ENCODE measurements at places on chromosomes 3 and 15.

GRCh38 chr3:148077318-148077923 is 620.3 kb upstream of the AGTR1 start:
- no peak for DNase-seq

DNA sequence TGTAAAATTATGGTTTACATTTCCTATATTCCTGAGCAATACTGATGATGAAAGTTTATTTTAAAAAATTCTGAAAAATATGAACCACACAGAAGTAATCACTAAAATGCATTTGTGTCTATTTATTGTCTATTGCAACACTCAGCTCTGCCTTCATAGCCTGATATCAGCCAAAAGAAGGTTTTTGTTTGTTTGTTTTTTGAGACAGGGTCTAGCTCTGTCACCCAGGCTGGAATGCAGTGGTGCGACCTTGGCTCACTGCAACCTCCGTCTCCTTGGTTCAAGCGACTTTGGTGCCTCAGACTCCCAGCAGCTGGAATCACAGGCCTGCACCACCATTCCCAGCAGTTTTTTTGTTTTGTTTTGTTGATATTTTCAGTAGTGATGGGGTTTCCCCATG is 1560.2 kb downstream of the SI start:
- no peak for DNase-seq

GRCh38 chr3:12224181-12225147 is 64.4 kb upstream of the PPARG start:
- DNase-seq, result no peak

GRCh38 chr15:70271422-70272088 is 173.8 kb upstream of the TLE3 start:
- no peak for DNase-seq

GRCh38 chr3:29612536-29612935 is 331.7 kb downstream of the RBMS3 start:
- DNase-seq, result no peak

DNA sequence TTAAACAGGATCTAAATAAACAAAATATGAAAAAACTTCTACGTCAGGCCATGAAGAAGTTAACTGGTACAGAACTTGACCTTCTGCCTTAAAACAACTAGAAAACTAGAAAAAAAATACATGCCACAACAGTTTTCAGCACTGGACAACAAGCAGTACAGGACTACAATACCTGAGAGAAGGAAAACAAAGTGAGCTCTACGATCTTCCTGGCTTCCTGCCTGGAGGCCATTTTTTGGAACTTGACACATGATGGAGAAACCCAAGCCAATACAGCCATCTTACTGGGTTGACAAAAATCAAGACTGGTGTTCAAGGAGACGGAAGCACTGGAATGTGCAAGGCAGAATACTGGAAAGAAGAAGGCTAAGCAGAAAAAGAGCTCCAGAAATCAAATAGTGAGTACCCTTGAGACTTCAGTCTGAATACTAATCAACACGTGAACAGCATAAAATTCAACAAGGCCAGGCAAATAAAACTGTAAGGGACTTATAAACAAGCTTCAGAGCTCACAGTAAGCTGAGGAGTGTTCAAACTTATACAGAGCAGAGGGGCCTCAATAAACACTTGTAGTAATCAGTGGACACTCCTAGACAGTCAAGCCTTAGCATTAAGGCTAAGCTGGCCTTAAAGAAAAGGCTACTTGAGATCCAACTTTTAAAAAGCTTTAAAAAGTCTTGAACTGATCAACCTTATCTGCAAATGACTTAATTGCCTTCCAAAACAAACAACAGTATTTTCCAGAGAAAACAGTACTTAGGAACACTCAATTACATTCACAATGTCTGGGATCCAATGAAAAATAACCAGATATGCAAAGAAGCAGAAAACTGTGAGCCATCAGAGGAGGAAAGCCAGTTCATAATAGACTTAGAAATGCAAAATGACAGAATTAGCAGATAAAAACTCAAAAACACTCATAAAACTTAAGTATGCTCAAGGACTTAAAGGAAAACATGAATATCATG is 63.2 kb downstream of the DLG1 start:
- DNase-seq, result no peak

DNA sequence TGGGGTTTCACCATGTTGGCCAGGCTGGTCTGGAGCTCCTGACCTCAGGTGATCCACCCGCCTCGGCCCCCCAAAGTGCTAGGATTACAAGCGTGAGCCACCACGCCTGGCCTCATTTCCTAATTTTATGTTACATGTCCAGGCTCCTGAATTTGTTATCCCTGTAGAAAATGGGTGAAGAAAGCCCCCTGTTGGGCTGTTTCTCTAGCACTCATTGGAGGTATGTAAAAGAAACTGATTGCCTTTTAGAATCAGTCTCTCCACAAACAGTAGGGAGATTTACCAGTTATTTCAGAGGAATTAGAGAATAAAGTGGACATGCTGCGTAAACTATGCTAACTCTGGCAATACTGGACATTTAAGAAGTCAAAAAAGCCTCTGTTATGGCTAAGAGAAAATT is 364.1 kb upstream of the TBL1XR1 start:
- no peak for DNase-seq

DNA sequence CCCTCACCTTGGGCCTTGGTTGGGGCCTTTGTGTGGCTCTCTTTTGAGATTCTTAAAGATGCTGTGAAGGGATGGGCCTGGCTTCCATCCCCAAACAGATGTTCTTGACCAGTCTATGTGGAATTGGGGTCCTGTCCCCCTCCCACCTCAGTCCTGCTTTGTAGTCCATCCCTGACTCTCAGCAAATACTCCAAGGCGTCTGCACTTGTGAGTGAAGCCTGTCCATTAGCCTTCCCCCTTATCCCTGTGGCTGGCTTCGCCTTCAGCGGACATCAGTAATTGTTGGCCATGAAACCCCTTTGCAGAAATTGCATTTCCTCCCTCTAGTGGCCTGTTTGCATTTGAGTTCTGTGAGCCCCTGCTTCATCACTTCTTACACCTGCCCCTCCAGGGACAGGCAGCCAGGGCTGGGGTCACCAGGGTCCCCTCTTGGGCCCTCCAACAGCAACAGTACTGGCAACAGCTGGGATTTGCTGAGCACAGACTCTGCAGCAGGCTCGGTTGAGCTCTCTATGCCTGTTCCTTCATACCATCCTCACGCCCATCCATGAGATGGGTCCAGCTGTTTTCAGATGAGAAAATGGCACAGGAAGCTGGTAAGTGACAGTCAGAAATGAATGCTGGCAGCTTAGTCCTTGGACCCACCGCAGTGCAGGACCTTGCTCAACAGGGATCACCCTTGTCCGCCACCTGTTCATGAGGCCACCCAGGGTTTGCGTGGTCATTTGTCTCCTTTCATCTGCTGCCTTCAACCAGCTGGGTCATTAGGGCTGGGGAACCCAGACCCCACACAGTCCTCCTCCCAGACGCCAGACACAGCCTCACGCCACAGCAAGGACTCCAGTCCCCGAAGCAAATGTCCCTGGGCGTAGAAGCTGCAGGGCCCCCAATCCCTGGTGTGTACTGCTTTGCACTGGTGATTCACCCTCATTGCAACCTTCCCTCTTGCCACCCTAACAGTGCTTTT is 8.9 kb upstream of the LRRK1 start:
- no peak for DNase-seq

DNA sequence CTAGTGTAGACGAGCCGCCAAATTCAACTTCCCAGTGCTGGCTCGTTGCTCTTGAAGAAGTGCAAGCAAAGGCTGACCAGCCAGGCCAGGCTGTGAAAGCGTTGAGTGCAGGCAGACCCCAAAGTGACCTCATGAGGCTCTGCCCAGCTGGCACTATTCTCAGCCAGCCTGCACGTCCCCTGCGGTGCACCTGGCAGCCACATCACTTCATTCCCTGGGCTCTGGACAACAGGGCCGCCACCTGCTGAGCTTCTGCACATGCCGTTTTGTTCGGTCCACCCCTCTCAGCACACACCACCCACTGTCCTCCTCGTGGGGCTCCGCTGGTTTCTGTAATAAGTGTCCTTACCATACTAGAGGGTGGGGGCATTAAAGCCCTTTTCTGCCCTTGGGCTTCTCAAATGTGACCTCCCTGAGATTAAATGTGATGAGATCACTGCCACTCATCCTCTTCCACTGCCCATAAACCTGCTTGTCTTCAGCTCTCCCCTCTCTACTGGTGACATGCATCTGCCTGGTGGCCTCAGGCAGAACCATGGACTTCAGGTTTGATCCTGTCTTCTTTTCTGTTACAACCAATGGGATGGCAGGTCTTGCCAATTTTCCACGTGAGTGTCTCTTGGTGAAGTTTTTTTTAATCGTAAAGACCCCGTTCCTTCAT is 6.1 kb downstream of the RASGRF1 start:
- DNase-seq, result no peak

DNA sequence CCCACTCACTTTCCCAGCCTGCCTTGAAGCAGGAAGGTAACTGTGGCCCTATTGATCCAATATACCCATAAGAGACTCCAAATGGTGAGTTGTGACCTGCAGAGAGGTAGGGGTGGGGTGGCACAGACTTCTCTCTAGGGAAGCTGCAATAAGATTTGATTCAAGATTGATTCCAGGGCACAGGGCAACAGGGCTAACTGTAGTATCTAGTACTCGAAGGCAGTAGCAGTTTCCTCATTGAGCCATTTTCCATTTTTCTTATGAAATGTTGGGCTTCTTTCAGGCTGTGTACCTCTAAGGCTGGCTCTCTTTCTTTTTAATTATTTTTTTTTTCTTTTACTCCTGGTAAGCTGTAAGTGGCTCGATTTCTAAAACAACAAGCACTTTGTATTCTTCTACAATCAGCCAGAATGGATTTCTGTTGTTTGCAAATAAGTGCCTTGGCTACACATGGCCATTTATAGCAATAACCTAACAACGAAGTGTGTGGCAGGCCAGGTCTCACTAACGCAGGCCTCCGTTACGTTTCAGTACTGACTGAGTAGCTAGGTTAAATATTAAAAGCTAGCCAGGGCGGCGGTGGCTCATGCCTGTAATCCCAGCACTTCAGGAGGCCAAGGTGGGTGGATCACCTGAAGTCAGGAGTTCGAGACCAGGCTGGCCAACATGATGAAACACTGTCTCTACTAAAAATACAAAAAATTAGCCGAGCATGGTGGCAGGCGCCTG is 19.3 kb downstream of the CCDC12 start:
- no peak for DNase-seq

DNA sequence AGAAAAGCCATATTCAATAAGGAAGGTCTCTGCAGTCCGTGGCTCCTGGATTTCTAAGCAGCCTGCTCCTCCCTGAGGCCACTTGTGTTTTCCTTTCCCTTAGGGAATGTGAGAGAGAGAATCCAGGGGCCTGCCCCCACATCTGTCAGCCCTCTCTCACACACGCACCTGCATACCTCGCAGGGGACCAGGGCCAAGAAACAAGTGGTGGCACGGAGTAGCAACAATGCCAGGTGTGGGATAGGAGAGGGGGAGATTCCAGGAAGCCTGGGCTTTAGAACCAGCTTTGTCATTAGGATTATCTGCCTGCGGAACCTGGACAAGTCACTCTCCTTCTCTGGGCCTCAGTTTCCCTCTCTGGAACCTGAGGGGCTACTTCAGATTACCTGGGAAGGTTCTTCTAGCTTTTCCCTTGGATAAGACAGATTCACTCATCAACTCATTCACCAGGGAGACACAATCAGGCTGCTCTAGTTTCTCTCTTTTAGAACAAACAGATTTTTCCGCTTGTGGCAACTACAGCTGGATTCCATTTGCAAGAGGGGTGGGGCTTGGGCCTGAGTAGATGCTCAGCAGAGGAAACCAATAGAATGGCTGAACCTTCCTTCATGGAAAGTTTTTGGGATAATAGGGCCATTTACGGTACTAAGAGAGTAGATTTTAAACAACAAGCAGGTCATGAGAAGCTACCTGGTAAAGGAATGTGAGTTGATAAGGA is 19.5 kb downstream of the BCL6 start:
- DNase-seq, result no peak

DNA sequence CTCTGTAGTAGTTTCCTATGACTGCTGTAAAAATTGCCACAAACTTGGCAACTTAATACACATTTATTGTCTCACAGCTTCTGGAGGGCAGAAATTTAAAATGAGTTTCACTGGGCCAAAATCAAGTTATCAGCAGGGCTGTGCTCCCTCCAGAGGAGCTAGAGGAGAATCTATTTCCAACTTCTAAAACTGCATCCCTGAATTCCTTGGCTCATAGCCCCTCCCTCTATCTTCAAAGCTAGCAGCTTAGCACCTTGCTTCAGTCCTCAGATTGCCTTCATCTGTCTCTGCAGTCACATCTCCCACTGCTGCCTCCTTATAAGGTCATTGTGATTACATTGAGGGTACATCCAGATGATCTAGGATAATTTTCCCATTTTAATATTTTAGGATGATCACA is 17.8 kb upstream of the GADL1 start:
- DNase-seq, result no peak

DNA sequence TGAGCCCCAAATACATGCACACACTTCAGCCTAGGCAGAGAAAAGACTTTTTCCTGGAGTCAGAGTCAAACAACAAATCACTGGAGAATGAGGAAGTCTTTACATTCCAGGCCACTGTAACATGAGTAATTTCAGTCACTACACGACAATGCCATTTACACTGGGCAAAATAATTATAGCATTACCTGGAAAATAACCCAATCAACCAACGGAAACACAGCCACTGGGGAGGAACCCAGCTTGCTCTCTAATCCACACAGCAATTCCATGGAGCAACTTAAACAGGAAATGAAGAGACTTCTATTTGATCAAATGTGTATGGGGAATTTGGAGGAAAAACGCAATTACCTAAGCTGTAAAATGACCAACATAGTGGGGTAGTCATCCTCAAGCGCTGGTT is 15.2 kb downstream of the FSTL1 start:
- no peak for DNase-seq

- no peak for DNase-seq
Observed at GRCh38 chr15:81146006-81146405, 11.9 kb downstream of the CFAP161 start.

DNA sequence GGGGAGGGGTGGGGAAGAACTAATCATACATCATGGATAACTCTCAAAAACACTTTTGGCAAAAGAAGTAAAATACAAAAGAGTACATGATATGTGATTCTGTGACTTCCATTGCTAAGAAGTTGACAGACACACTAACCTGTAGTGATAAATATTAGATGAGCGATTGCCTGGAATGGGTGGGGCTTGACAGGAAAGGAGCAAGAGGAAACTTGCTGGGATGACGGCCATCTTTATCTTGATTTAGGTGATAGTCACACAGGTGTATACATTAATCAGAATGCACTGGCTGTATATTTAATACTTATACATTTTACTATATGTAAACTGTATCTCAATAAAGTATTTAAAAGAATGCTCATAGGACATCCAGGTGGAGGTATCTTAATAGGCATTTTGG is 13.1 kb downstream of the PARL start:
- no peak for DNase-seq

DNA sequence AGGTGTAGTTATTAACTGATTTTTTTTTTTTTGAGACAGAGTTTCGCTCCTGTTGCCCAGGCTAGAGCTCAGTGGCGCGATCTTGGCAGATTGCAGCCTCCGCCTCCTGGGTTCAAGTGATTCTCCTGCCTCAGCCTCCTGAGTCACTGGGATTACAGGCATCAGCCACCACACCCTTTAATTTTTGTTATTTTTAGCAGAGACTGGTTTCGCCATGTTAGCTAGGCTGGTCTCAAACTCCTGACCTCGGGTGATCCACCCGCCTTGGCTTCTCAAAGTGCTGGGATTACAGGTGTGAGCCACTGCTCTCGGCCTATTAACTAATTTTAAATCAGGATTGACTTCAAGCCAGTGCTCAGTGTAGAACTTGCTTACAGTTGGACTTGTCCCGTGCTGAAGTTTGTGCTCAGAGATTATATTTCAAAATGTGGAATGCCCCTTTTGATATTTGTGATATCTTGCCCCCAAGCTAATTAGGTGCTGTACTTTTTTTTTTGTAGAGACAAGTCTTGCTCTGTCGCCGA is 6.0 kb downstream of the SKIL start:
- no peak for DNase-seq

- no peak for DNase-seq
Observed at GRCh38 chr3:171883893-171884279, 40.7 kb downstream of the TMEM212 start.
